ENCODE measurements at places on chromosomes 5 and 9.

GRCh38 chr9:75455444-75455921, 367.2 kb downstream of the OSTF1 start:
- no peak for DNase-seq

DNA sequence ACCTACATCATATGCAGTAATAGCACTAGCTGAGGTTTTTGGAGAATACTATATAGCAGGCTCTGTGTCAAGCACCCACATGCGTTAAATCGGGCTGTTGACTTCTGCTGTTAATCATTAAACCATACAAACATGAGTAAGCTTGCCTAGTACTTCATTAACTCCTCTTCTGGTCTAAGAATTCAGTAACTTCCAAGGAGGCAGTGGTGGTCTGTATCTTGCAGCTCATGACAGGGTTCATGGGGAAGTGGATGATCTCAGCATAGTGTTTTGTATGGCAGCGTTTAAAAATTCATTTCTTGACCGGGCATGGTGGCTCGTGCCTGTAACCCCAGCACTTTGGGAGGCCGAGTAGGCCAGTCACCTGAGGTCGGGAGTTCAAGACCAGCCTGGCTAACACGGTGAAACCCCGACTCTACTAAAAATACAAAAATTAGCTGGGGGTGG, at the start of gene HAVCR1:
Gene HAVCR1 (minus strand): TSS at position 24 of the 447 bp plus-strand sequence. CDS start 1,173 bp downstream, outside the sequence.
- DNase-seq = no peak

GRCh38 chr5:124873188-124873587, 126.7 kb upstream of the ZNF608 start:
- DNase-seq = no peak

GRCh38 chr9:33265211-33265865, 489 bp downstream of the CHMP5 start:
- no peak for DNase-seq

- DNase-seq = no peak
Observed at GRCh38 chr5:10275460-10275859, 25.4 kb downstream of the CCT5 start.

DNA sequence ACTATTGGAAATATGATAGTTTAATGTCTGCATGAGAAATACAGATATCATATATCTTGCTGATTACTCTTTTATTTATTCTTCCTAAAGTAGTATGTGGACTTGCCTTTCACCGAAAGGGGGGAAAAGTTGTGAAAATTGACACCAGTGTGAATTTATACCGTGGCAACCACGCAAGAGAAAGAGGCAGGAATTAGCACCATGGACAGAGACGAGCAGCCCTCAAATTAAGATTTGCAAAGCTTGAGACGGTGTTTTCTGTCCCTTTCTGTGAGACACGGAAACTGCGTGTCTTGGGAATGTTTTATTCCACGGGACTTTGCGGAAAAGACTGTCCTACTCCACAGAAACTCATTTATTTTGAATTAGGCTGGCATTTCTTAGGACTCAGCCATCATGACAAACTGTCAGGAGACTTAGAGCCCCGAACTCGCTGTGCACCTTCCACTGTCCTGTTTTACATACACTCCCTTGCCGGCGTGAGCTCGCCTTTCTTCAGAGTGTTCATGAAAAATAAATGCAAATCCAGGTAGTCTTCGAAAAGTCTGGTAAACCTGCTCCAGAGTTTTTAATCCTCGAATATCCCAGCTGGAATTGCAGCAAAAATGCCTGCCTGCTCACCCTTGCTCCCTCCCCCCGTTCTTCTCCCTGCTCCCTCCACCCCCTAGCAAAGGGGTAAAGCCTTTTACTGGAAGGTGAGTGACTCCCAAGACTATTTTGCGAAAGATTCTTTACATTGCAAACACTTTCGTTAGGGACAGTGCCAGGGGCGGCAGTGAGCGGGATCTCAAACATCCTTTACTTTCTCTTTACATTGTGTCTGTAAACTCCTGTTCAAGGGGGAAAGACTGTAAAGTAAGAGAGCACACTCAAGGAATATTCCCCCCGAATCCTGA, 3.8 kb upstream of the ELAVL2 start:
- no peak for DNase-seq

GRCh38 chr5:133244242-133244641, 192.4 kb downstream of the HSPA4 start:
- no peak for DNase-seq

- DNase-seq = no peak
Observed at GRCh38 chr9:129653823-129654553, 11.5 kb upstream of the PRRX2 start.

GRCh38 chr5:132771503-132771998, 5.5 kb downstream of the SEPTIN8 start:
- no peak for DNase-seq

DNA sequence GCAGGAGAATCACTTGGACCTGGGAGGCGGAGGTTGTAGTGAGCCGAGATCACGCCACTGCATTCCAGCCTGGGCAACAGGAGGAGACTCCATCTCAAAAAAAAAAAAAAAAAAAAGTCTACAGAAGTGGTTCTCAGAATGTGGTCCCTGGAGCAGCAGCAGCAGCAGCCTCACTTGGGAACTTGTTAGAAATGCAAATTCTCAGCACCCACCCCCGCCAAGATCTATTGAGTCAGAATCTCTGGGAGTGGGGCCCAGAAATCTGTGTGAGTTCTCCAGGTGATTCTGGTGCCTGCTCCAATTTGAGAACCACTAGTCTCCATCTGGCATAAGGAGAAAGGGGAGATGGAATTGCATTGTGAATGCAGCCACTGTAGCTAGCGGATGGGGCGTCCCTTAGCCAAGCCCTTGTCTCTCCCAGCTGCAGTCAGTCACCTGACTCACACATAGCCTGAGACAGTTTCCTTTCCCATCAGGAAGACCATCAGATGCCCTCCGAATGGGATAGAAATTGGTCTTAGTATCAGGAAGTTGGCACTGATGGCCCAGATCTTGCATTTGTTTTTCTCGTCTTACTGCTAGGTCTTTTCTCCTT, 12.2 kb upstream of the PTCH1 start:
- DNase-seq = no peak

GRCh38 chr5:142740474-142741242, 29.5 kb upstream of the ARHGAP26 start:
- no peak for DNase-seq

DNA sequence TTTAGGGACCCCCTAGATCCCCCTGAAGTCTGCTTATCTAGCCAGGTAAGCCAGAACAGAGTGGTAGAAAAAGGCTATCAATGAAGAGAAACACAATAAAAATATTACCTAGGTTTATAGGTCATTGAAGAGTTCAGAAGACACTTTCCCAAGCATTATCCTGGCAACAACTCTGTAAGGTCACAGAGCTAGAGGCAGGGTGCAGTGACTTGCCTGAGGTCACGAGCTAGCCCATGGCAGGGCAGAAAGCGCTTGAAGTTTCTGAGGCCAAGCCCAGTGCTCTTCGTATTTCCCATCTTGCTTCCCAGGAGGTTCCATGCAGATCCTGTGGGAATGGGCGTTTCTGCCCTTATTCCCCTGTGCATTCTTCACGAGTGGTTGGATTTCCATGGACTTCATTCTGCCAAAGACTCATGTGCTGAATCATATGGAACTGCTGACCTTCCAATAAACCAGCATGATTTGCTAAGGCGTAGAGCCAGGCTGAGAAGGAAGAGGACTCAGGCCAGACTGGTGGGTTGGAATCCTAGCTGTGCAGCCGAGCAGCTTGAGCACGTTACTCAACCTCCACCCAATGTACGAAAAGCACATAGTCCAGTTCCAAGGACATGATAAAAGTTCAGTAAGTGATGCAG, 22.1 kb downstream of the TRMO start:
- no peak for DNase-seq

- no peak for DNase-seq
Observed at GRCh38 chr9:91949392-91949945, 559 bp downstream of the ROR2 start.

DNA sequence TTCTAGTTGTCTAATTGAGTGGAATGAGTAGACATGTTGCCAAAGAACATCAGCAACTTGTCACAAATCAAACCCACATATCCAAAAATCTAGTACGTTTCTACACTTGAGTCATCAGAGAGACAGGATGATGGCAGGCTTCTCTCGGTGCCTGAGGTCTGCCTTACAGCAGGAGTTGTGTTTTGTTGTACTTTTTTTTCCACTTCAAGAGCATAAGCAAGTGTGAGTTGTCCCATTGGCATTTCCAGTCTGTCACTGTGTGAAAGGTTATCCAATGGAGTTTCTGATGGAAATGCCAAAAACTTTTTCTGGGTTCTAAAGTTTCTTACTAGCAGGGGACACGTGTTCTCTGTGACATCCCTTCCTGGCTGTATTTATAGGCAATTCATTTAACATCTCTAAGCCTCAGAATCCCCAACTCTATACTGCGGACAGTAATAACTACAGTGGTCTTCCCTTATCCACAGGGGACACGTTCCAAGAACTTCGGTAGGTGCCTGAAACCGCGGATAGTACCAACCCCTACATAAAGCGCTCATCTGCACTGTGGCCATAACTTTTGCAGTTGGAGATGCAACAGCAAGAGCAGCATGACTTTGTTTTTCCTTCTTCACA, 246.5 kb downstream of the SYK start:
- no peak for DNase-seq

GRCh38 chr9:115717711-115718173, 435.8 kb upstream of the PAPPA start:
- no peak for DNase-seq

- DNase-seq = no peak
Observed at GRCh38 chr9:110971234-110971633, 67.0 kb downstream of the LPAR1 start.

DNA sequence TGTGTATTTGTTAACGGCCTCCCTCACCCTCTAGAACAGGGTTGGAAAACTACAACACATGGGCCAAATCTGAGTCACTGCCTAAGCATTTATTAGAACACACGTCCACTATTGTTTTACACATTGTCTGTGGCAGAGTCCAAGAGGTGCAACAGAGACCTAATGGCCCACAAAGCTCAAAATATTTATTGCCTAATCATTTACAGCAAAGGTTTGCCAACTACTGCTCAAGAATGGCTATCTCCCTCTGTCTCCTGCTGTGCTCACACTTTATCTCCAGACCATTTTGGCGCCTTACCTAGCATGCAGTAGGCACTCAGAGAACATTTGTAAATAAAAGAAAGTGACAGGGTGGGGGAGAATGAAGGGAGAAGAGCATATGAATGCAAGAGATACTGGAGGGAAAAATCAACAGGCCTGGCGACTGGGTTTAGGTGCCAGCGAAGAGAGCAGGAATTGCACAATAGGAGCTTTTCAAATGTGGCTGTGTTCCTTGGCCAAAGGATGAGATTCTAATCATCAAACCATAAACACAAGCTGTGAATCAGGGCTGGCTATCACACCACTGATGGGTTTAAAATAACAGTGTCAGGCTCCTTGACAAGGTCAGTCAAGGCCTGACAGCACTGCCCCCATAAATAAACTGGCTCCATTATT, 80.3 kb downstream of the EPB41L4A start:
- no peak for DNase-seq

- no peak for DNase-seq
Observed at GRCh38 chr5:125837866-125838265, 585.3 kb upstream of the GRAMD2B start.

GRCh38 chr9:124302921-124303320, 45.2 kb downstream of the NEK6 start:
- DNase-seq = no peak

GRCh38 chr9:132698989-132699388, 28.7 kb downstream of the GTF3C4 start:
- DNase-seq = no peak

- no peak for DNase-seq
Observed at GRCh38 chr5:150655221-150655620, 5.8 kb upstream of the MYOZ3 start.

DNA sequence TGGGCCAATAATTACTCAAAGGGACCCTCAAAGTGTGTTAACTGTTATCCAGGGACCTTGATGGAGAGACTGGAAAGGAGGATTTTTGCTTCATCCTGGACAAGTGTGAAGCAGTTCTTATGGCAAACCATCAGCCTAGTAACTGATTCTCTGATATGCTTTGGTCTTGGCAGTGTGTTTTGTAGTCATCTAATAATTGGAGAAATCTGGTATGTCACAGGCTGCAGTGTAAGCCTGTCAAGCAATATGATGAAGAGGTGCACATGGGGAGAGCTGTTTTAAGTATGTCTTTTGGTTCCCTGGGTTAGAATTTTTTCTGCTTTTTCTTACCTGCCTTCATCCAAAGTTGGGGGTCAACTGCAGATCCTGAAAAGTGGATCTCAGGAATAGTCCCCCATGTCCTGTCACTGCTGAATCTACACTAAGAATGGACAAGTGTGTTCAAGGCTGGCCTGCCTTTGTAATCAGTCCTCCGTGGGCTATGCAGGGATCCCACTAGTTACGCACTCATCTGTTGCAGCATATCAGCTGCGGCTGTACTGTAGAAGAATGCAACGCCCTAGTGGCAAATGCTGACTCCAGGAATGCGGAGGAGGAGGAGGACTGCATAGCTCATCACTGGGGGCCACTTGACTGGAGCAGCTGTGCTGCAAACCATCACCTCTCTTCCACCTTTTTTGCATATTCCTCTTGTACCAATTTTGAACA, 1.9 kb downstream of the SPTAN1 start:
- DNase-seq = no peak

- DNase-seq = no peak
Observed at GRCh38 chr5:126754609-126755008, 22.3 kb upstream of the LMNB1 start.

GRCh38 chr9:132341177-132341840, 13.5 kb downstream of the SETX start:
- no peak for DNase-seq

DNA sequence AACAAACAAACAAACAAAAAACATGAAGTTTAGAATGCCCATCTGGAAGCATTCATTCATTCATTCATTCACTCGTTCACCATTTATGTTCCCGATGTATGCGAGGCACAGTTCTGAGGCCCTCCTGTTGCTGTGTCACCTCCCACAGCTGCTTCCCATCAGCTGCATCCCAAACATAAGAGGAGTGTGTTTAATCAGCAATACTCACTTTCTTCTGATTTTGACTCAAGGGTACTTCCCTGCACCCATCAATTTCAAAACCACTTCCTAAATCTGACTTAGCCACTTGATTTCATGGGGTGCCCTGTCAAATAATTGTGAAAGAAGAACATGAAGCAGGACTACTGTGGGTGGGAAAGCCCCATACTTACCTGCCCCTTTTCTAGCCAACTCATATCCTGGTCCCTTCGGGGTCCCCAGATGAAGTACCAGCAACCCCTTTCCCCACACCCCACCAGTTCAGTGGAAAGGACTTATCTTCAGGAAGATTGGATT, 128.0 kb upstream of the IL12B start:
- no peak for DNase-seq

- DNase-seq = no peak
Observed at GRCh38 chr5:133806847-133807246, 161.6 kb downstream of the C5orf15 start.

DNA sequence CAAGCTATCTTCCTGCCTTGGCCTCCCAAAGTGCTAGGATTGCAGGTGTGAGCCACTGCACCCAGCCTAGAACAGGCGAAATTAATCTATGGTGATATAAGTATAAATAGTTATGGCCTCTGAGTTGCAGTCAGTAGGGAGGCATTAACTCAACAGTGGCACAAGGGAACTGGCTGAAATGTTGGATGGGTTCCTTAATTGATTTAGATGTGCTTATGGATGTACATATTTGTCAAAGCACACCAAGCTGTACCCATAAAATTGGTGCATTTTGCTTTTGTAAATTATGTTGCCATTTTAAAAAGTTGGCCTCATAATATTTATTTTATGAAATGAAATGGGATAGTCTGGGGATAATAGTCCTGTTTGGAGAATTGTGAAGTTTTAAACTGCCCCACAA, 36.8 kb upstream of the GLIPR2 start:
- no peak for DNase-seq

Data from activated T-cell treated with anti-CD3 and anti-CD28 coated beads for 1 hour (primary cell).